ENCODE measurements at places on chromosomes 16 and 17. TPM values are rescaled to one million over a fixed set of nuclear protein-coding genes. Genes with fewer than 3 reads are reported as not detected.

- no peak for DNase-seq
Measured at GRCh38 chr17:49227436-49228261, 2.9 kb downstream of the PHOSPHO1 start.

GRCh38 chr17:40451420-40451819, 8.2 kb downstream of the IGFBP4 start:
- peak; percentile 79 for DNase-seq

DNA sequence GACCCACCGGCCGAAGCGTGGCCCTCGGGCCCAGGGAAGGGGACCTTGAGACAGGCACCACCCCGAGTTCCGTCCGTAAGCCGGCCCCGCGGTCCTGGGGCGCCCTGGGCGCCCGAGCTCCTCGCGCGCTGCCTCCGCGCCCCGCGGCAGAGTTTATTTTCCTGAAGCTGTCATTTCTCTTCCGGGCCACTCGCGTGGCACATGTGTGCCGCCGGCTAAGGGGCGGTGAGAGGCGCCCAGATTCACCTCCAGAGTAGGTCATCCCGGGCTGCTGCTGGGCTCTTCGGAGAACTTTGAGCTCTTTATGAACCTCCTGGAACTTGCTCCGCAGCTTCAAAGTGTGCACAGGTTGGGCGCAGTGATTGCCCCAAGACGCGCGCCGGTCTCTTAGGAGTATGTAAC, 489 bp downstream of the ZC3H18 start:
- DNase-seq, result no peak

DNA sequence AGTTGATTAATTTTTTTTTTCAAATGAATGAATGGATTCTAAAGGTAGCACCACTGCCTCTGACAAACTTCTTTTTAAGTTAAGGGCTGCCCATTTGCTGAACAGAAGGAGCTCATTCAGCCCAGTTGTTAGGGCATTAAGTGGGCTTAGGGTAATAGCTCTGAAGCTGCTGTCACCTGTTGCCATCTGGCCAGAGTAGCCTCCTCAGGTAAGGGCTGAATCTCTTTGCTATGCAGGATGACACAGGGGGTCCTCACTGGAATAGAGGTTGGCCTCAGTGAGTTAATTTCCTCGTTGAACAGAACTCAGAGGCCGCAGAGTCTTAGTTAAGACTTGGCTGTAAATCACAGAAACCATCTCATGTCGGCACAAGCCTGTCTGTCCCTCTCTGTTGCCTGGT, 232.8 kb downstream of the CCDC182 start:
- DNase-seq, result no peak

DNA sequence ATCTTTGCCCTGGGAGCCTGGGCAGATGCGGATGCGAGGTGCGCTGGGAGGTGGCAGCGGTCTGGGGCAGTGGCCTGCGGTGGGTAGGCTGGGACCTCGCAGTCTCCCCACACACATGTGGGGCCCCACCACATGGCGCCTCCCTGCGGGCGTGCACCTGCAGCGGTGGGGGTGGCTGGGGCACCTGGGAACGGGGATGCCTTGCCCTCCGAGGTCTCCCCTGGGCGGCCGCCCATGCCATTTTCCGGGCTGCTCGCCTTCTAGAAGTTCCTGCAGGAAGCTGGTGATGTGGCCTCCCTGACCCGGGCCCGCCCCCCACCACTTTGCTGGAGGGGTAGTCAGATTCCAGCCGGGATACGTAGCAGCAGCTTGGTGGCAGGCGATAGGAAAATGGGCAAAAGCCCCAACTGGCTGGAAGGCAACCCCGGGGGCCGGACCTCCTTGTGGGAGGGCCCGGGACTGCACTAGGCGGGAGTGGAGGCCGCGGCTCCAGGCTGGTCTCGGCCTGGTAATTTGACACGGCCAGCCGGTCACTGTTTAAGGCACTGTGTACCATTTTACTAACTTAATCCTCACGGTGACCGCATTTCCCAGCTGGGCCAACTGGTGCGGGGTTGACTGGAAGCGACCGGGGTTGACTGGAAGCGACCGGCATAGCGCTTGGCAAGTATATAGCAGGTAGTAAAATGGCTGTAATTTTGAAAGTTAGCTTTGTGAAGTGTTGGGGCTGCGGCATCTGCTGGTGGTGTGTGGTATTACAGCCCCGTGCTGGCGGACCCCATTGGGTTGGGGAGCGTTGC, 38.5 kb downstream of the IGF2BP1 start:
- no peak for DNase-seq

DNA sequence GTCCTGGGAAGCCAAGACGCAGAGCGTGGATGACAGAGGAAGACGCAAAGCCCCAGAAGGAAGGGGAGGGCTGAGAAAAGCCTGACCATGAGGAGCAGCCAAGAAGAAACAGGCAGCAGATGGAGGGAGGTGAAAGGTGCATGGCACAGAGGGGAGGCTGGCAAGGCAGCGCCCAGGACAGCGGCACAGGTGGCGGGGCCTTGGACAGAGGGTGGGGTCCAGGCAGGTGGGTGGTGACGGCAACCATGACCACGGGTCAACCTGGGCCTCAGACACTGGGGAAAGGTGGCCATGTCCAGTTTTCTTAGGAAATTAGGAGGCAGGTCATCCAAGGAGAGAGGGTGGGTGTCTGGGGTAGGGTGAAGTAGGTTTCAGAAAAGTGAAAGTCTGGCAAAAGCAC, 17.0 kb downstream of the ARHGAP17 start:
- no peak for DNase-seq

DNA sequence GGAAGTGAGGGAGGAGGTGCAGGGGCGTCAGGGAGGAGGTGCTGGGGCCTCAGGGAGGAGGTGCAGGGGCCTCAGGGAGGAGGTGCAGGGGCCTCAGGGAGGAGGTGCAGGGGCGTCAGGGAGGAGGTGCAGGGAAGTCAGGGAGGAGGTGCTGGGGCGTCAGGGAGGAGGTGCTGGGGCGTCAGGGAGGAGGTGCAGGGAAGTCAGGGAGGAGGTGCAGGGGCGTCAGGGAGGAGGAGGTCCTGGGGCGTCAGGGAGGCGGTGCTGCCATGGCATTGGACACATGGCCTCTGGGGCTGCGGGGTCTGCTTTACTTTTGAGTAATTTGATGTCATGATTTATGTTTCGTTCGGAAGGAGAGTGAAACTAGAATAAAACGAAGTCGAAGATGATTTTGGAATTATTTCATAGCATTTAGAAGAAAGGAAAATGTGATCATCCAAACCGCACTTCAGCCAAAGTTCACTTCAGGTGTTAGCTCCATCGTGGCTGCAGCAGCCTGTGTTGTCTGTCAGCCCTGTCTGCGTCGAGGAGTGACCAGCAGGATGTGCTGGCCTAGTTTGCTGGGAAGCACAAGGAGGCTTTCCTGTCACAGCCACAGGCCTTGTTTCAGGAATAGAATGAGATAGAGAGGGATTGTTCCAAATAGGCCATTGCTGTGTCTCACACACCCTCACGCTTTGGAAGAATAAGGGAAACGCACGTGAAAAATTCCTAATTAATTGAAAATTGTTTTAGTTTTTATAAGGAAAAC, 42.8 kb downstream of the RAB11FIP3 start:
- DNase-seq, result no peak

- DNase-seq, result no peak
Measured at GRCh38 chr17:48756830-48757251, 28.3 kb upstream of the HOXB13 start.

DNA sequence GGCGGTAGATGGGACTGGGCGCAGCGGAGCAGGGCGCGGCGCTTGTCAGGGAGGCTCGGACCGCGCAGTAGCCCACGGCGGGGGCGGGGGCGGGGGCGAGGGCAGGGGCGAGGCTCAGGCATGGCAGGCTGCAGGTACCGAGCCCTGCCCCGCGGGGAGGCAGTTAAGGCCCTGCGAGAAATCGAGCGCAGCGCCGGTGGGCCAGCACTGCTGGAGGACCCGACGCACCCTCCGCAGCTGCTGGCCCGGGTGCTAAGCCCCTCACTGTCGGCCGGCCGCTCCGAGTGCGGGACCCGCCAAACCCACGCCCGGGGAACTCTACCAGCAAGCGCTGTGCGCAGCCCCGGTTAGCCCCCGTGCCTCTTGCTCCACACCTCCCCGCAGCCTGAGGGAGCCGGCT, 90.2 kb upstream of the RPL38 start:
- DNase-seq, result no peak

- DNase-seq, result no peak
Measured at GRCh38 chr16:22674832-22675191, 139.2 kb upstream of the HS3ST2 start.

- DNase-seq, result no peak
Measured at GRCh38 chr16:10040136-10041080, 141.8 kb downstream of the GRIN2A start.

DNA sequence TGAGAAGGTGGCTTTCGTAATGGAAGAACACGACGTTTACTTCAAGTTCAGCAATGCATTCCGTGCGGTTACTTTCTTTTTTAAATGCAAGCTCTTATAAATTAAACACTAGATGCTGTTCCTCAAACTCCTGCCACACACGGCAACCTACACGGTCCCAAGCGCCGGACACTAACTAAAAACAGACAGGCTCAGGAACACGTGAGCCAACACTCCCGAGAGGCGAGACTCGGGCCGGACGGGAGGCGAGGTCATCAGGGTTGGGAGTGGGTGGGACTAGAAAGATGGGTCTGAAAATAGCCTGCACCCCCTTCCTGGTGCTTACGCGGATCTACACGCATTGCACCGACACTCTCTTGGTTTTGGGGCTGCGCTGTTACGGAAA, 6.4 kb downstream of the CLCN7 start:
- no peak for DNase-seq

DNA sequence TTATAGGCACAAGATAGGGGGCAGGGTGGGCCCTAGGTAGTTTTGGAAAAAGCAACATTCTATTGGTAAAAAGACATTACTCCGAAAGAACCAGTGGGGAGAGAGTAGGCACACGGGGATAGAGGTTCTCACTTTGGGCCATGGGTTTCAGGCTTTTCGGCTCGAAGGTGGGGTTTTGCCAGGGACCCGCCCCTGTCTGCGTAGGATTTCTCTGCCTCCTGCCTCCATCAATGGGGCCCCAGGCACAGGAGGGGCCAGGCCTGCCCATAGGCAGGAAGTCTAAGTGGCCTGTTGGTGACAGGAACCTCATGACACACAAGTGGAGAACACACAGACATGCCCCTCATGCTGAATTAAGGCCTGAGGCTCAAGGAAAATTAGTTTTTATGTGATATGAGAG, 57.5 kb downstream of the RNF213 start:
- DNase-seq, result no peak

GRCh38 chr16:50932348-50932935, 190.6 kb downstream of the CYLD start:
- DNase-seq, result no peak

DNA sequence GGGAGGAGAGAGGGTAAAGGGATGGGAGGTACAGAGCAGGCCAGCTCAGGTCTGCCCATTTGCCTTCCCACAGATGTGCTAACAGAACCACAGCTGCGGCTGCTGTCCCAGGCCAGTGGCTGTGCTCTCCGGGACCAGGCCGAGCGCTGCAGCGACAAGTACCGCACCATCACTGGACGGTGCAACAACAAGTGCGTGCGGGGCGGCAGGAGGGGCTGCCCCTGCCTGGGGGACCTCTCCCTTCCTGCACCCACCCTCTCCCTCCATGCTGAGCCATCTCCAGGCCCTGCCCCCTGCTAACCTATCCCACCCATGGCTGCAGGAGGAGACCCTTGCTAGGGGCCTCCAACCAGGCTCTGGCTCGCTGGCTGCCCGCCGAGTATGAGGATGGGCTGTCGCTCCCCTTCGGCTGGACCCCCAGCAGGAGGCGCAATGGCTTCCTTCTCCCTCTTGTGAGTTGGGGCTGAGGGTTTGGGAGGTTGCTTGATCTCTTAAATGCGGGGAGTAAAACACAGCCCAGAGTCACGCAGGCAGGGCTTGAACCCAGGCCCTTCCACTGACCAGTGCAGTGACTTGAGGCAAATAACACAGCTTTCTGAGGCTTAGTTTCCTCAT, 1.2 kb downstream of the EPX start:
- no peak for DNase-seq

DNA sequence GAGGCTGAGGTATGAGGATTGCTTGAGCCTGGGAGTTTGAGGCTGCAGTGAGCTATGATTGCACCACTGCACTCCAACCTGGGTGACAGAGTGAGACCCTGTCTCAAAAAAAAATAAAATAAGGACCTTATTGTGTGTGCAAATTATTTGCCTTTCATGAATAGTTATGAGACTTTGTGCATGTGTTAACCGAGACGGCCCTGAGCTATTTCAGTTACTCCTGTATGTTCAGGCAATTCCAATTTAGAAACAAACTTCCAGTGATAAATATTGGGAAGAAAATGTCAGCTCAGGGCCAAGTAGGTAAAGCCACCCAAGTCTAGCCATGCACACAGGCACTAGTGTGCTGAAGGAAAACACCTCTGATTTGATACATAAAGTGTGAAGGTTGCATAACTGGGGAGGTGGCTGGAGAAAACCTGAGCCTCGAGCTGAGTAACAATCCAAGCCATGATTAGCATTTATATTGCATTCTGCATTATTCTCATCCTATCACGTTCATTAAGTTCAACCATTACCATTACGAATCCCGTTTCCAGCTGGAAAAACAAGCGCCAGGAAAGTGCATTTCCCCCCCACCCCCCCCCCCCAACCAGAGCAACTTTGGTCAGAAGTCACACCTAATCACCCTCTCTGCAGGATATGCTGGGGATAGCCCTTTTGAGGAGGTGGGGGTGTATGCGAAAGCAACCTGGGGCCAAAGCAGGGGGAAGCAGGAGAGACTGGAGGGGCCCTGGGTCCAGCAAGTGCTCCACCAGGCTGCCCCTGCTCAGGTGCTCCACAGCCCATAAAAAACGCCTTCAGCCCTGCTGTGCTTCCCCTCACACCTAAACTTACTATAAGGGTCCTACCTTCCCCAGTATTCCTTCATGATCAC, 18.6 kb upstream of the ENDOV start:
- DNase-seq, result no peak

GRCh38 chr17:50137042-50137441, 7.1 kb upstream of the SAMD14 start:
- no peak for DNase-seq

- no peak for DNase-seq
Measured at GRCh38 chr17:45584092-45585036, 93.8 kb upstream of the PLEKHM1 start.

DNA sequence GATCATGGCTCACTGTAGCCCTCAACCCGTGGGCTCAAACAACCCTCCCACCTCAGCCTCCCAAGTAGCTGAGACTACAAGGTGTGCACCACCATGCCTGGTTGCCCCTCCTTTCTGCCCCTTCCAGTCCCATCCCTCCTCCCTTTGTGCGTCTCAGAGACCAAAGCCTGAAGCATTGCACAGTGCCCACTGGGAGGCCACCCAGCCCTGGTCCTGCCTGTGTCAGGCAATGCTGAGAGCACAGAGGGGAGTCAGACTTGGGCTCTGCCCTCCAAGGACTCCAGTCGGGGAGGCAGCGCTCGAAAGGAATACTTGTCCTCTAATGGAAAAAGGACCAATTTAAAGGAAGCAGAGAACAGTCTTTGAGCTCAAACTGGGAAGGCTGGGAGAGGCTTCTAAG, 20.4 kb downstream of the RAI1 start:
- DNase-seq, result no peak

Gene ZFP3
- polyA plus RNA-seq, result 2.0 TPM

Gene MYCBPAP
- polyA plus RNA-seq, result 0.67 TPM

Gene HSD17B2
- polyA plus RNA-seq, result 0.60 TPM

Gene HEATR9
- not detected for polyA plus RNA-seq

Gene ZG16B
- 0.10 TPM for polyA plus RNA-seq

Gene TPPP3
- polyA plus RNA-seq, result 0.64 TPM

Gene PDE6G
- polyA plus RNA-seq, result 0.36 TPM

Gene CACNB1
- 8.5 TPM for polyA plus RNA-seq

Gene TAT
- polyA plus RNA-seq, result not detected
